Kidney capillary endothelial cell (primary cell): ENCODE measurements at places on chromosomes 6 and 20.

DNA sequence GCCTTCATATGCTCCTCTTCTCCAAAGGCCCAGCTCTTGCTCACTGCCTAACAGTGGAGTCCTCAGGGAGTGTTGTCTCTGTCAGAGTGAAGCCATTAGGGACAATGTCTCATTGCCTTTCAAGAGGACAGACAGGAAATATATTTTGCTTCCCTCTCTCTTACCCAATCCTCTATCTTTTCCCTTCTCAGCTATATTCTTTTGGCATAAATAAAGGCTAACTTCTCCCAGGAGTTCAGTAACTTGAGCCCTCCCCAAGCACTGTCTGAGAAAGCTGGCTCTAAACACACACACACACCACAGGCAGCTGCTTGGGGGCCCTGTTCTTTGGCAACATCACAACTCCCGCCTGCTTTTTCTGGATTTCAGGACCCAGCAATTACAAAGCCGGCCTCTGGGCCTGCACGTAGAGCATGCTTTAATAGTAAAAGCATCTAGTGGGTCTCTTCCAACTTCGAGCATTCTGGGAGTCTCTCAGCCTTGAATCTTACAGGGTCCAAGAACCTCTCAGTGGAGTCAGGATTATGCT is 34.7 kb upstream of the LAMA4 start:
- no peak for DNase-seq

DNA sequence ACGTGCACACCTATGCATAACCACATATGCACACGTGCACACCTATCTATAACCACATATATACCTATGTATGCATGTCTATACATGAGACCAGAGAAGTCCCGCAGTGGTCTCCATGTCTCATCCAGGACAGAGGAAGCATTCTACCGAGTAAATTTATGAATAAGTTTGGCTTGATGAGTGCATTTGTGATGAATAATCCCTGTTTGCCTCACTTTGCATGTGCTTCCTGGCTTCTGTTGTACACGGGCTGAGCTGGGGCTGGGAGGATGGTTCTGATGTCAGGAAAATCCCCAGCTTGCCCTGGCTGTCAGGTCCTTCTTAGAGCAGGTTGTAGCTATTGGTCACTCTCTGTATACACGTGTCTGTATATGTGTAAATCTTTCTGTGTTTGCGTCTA is 157.6 kb upstream of the RPS6KA2 start:
- DNase-seq, result no peak

GRCh38 chr6:67633058-67633457 is 1002.0 kb upstream of the ADGRB3 start:
- DNase-seq, result no peak

DNA sequence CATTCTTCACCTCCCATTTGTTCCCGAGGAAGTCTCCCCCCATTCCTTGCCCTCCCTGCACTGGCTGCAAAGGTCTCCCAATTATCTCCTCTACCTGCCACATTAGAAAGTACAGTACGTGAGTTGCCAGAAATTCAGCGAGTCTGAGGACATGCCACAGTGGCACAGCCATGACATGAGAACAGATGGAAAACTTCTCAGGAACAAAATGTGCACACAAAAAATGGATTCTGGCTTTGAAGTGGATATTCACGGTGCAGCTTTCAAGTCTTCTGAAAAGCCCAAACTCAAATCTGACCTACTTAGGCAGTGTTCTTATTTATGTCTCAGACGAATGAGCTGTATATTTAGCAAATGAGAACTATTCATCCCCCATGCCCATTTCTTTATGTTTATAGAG is 269.1 kb upstream of the ARID1B start:
- DNase-seq, result no peak
